Activated T-helper 1 cell treated with Interleukin-2 at 50 U/mL for 16 hours (primary cell): ENCODE measurements at places on chromosomes 3 and 15.

- DNase-seq, result no peak
These were observed 13.2 kb upstream of the CNTN6 start for GRCh38 chr3:1079662-1080061.

DNA sequence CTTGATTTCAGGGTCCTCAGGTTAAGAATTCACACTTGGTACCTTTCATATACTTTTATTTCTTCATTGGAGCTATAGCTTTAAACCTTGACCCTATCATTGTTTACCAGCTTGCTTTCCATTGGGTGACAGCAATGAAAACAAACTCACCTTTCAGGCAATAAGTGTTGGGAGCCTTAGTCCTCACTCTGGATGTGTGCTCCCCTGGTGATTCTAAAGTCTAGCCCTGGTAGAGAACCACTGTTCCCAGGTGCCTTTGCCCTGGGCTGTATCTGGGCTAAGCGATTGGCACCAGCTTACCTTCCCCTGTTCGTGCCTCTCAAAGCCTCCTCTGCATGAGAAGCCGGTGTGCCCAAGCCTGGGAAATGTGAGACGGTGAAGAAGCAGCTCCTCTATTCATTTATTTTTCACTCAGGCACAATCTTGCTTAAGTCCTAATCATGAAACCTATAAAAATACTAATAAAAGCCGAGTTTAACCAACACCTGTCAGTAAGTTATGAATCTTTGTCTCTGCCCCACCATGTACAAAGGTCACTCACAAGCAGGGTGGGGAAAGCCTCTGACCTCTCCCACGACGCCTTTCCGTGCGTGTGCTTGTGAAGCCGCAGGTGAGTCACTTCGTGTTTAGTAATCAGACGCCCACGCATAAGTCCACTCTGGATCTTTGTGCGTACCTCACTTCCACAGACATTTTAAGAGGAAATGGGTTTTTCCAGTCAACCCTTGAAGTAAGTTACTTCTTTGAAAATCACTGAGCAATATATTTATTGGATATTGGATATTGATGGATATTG is 12.8 kb upstream of the ARRDC4 start:
- no peak for DNase-seq

GRCh38 chr3:170703121-170703588 is 117.3 kb upstream of the SLC7A14 start:
- DNase-seq, result no peak

DNA sequence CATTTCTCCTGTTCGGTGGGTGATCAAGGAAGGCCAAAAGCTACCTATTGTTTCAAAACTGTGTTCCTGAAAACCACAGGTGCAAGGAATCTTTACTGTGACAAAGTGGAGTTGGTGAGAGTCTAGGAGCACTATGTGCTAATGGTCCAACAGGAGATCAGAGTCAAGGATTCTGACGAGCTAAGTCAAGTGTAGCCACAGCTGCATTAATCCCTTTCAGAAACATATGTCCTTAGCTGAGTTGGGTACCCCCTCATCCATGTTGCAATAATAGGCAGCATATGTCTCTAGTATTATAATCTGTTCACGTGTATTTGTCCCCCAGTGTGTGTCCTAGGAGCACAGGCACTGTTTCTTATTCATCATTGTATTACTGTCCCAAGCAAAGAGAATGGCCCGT is 1.7 kb downstream of the VPS39 start:
- no peak for DNase-seq

DNA sequence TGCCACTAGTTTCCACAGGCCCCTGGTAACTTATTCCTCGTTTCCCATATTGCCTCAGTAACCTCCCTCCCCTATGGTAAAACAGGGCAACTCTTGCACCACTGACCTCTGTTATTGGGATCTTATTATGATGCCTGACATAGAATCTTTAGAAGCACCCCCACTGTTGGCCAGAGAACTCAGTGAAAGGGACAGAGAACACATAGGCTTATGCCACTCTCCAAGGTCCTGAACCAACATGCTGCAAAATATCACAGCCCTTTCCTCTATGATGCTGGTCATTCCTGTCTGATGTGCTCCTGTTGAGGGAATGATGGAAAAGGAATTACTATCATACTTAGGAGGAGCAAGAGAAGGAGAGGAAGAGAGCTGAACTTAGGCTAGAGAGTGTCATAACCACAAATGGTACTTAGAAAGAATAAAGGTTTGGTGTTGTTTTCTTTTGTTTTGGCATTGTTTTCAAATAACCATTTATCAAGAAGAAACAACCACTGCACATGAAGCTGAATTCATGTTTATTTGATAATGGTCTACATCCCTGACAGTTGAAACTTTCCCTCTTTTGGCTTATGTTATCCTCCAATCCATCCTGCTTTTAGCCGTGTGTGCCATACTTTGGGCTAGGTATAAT is 330.2 kb downstream of the EPHB1 start:
- DNase-seq, result no peak

DNA sequence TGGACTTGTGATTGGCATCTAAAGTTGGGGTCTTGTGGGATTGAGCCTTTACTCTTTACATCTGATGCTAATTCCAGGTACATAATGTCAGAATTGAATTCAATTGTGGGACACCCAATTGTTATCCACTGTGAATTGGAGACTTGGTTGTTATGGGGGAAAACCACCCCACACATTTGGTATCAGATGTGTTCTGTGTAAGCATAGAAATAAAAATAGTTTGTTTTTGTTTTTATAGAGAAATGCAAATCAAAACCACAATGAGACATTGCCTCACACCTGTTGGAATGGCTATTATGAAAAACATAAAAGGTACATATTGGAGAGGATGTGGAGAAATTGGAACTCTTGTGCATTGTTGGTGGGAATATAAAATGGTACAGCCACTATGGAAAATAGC is 58.5 kb downstream of the CPA3 start:
- no peak for DNase-seq

GRCh38 chr3:32443478-32443877 is 51.8 kb downstream of the CMTM7 start:
- no peak for DNase-seq

- no peak for DNase-seq
These were observed 109.2 kb downstream of the APBA2 start for GRCh38 chr15:28994831-28995596.

- DNase-seq, result no peak
These were observed 309.6 kb downstream of the PYDC2 start for GRCh38 chr3:191770541-191770940.

DNA sequence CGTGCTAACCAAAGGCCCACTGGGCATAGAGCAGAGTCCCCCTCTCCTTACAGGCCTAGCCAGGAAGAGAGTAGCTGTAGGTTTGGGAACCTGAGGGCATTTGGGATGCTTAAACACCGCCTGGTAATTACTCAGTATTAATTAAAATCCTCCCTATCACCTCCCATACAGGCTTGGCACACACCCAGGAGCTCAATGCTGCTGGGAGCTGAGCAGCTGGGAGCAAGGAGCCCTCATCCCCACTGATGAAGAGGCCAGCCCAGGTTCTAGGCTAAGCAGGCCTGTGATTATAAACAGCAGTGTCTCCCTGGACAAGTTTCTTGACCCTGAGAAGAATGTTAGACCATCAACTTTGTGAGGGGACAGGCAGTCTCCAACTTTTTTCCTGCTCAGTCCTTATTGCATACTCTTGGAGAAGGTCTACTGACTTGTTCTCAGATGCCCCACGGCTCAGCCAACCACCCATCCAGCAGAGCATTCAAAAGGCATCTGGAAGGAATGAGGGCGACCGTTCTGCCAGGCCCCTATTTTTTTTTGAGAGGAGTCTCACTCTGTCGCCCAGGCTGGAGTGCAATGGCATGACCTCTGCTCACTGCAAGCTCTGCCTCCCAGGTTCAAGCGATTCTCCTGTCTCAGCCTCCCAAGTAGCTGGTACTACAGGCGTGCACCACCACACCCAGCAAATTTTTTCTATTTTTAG is 1.3 kb upstream of the PRKAR2A start:
- DNase-seq, result no peak

- DNase-seq, result no peak
These were observed 231.6 kb upstream of the GOLGA6L4 start for GRCh38 chr15:84003791-84004503.

GRCh38 chr3:111359261-111360030 is 182.6 kb upstream of the CD96 start:
- DNase-seq, result no peak

GRCh38 chr15:87764461-87765240 is 491.9 kb downstream of the NTRK3 start:
- DNase-seq, result no peak

GRCh38 chr3:115784739-115785536 is 161.6 kb downstream of the GAP43 start:
- no peak for DNase-seq

GRCh38 chr3:188916934-188917401 is 254.8 kb upstream of the TPRG1 start:
- DNase-seq, result no peak

GRCh38 chr3:88312256-88312655 is 162.5 kb downstream of the C3orf38 start:
- no peak for DNase-seq

DNA sequence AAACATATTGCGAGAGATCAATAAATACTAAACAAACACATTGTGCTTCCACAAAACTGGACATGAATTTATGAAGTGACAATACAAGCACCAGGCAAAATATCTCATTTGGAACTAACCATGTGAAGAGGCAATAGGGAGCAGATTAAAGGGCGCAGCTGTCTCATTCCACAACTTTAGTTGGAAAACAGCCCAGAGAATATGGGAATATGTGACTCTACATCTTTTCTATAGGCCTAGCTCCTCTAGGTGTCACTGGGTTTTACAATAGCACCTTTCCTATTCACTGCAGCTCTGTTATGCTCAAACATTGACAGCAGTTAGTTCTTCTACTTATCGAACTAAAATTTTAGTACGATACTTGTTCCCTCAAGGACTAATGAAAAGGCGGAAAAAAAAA is 866.3 kb upstream of the GBE1 start:
- no peak for DNase-seq
